ENCODE measurements at places on chromosomes 4 and X.

DNA sequence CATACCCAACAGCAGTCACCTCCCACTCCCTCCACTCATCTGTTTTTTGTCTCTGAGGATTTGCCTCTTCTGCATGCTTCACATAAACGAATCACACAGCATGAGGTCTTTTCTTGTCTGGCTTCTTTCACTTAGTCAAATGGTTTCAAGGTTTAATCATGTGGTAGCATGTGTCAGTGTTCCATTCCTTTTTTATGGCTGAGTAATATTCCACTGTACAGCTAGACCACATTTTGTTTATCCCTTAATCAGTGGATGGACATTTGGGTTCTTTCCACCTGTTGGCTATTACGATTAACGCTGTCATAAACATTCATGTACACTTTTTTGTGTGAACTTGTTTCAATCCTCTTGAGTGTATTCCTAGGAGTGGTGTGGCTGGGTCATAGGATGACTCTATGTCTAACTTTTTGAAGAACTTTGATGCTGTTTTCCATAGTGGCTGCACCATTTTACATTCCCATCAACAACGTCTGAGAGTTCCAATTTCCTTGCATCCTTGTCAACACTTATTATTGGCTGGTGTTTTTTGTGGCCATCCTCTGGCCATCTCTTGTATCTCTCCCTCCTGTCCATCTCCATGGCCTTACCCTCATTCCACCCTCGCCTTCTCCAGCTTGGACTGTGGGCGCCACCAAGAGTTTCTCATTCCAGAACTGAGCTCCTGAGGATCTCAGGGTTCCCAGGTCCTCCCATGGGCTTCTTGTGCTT lies 12.4 kb upstream of the NSG1 start:
- DNase-seq: no peak

DNA sequence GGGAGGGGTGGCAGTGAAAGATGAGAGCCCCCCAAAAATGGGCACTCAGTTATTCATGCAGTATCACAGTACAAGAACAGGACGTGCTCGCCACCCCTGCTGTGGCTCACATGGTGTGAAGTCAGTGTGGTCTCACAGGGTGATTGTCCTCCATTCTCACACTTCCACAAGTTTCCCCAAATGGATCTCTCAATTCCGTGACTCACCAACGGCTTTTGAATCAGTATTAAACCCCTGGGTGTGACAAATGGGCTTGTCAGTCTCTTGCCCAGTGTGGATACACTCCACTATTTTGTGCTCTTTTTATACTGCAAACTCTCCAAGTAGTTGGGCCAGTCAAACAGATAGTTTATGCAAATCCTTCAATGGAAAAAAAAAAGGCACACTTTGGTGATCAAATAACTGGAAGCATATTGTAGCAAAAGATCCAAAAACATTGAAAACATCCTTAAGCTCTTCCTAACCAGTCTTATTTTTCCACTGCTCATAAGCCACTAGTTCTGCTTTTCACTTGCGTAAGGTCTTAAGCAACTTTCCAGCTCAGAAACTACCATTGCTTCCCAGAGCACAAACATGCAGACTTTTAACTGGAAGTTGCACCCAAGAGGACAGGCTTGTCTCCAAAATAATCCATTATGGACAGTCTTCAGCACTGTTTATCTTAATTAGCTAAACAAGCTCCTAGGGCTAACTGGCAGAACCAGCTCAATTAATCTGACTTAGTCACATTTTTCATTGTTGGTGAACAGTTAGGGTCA lies 365.7 kb downstream of the PPP3CA start:
- DNase-seq: no peak

DNA sequence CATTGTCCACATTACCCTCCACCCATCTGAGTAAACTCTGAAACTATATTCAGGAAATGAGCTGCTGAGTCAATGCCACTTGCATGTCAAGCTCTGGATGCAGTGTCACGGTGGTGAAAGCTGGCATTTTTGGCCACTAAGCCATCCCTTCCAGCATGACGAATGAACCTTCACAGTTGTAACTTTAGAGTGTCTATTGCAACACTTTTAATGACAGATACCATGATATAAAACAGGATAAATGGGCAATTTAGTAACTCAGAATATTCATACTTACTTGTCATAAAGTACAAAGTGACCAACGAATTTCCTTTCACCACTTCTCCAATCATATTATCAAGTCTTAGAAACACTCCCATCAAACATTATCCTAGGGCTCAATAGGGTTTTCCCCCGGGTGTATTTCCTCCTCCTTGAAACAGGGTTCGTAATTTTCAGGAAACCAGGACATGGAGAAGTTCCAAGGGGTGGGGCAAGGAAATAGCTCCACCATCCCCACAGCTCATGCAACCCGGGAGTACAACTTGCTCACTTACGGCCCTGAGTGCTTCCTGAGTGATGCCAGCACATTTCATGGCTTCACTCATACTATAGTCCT lies 73.1 kb downstream of the MTHFD2L start:
- peak; percentile 87 for DNase-seq

- no peak for DNase-seq
These were observed 28.9 kb upstream of the NDUFC1 start for GRCh38 chr4:139331185-139331584.

DNA sequence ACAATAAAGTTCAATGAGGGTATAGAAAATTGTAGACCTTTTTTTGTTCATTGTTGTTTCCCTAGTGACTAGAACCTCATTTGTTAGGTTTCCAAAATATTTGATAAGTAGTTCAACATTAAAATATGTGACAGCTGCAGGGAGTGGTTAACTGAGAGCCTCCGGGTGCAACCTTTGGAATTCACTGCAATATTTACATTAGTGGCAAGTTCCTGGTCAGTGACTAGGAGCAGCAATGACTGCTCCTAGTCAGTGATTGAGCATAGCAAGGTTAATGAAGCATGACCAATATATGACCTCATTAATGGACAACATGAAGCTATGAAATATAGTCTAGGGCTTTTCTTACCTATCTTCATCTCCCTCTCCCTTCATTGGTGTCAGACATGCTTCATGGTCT lies 65.8 kb upstream of the FAM47A start:
- DNase-seq: no peak

GRCh38 chr4:30600246-30601017 lies 119.7 kb upstream of the PCDH7 start:
- no peak for DNase-seq

- DNase-seq: no peak
These were observed 243.1 kb upstream of the TENM3 start for GRCh38 chr4:182000077-182000476.

GRCh38 chr4:11635342-11635741 lies 206.6 kb upstream of the HS3ST1 start:
- DNase-seq: peak; percentile 19

DNA sequence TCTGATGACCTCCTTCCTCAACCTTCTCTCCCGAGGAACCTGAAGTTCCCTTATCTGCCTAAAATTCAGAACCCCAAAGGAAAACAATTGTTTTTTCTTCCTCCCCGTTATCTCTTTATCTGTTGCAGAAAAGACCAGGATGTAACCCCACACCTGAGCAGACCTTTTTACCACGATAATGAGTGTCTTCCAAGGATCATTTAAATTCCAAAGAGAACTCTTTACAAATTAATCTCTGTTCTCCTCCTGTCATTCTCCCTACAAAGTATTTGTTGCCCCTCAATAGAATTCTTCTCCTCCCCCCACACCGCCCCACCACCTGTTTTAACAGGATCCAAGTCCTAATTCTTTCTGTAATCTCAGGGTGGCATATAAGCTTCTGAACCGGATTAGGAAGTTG lies 78.5 kb upstream of the NLGN4X start:
- DNase-seq: no peak

- no peak for DNase-seq
These were observed 216.8 kb downstream of the IL15 start for GRCh38 chr4:141853091-141853764.

- peak; percentile 57 for DNase-seq
These were observed 70.5 kb downstream of the SLC9A6 start for GRCh38 chrX:136055651-136056221.

- no peak for DNase-seq
These were observed 26.2 kb downstream of the RP2 start for GRCh38 chrX:46863072-46863471.

DNA sequence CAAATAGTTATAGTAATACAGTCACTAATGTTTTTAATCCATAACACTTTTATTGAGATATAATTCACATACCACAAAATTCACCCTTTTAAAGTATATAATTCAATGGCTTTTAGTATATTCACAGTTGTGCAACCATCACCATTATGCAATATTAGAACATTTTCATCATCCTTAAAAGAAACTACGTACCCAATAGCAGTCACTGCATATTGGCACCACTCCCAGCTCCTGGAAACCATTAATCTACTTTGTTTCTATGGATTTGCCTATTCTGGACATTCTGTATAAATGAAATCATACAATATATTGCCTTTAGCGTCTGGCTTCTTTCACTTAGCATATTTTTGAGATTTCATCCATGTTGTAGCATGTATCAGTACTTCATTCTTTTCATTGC lies 99.3 kb downstream of the AMMECR1 start:
- DNase-seq: no peak

- no peak for DNase-seq
These were observed 878.3 kb downstream of the FSTL5 start for GRCh38 chr4:161285461-161285860.

GRCh38 chr4:65656008-65656407 lies 14.3 kb downstream of the EPHA5 start:
- no peak for DNase-seq

- DNase-seq: no peak
These were observed 224.9 kb downstream of the KIT start for GRCh38 chr4:54882616-54883015.

DNA sequence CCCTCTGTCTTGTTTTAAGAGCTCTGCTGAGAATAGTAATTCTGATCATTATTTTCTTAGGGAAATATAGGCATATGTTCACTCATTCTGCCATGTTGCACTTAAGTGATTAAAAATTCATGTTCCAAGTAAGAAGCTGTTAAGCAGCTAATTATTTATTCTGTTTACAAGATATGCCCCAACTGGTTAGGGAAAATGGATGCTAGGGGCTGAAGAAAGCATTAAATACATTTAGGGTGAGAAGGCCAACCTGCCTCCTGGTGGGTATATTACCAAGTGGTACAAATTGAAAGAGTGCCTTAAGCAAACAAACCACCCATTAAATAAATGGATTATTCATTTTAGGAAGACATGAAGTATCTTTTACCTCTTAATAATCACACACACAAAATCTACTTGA lies 392.6 kb upstream of the EPHA5 start:
- no peak for DNase-seq

DNA sequence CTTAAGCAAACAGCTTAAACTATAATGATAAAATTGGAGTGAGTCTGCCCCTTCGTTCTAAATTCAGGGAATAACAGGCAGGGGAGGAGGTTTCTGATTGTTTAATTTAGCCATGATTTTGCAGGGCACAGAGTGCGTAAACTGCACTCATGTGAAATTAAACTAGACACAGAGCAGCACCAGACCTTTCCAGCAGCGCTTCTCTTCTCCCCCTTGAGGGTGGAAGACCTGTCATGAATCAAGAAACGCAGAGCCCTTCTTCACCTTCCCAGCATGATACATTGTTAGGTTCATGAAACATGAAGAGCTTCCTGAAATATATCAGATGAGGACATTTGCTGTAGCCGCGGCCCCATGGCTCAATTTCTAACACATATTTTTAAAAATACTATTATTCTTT lies 63.1 kb downstream of the FAM114A1 start:
- no peak for DNase-seq

DNA sequence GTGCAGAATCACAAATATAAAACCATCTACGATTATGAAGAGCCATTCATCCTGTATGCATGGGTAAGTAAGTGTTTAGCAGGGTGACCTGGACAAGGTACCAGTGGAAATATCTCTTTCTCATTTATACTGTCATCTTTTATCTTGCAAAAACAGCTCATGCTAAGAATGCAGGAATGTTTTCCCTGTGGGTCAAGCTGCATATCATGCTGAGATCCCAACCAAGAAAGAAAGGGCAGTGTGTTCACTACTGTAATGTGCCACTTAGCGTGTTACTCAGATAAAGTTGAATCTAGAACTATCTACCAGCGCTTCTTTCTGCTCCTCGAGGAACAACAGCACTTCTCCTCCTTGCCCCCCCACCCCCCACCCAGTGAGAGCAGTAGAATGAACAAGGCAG lies 212.7 kb upstream of the TBL1X start:
- DNase-seq: no peak

DNA sequence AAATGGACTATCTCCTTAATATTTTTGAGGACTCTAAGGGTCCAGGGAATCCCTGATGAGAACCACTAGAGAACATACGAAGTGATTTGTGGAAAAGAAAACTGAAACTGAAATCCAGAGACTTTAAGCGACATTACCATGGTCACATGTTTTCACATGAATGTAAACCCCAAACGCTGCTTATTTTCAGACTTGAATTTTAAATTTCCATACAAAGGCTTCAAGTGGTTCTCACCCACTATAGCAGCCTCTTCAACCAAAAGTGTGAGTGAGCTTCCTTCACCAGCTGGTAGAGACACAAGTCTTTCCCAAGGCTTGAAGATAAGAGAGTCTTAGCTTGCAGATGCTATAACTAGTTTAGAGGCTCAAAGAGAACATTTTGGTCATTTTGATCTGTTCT lies 232.7 kb downstream of the MGST2 start:
- DNase-seq: no peak

DNA sequence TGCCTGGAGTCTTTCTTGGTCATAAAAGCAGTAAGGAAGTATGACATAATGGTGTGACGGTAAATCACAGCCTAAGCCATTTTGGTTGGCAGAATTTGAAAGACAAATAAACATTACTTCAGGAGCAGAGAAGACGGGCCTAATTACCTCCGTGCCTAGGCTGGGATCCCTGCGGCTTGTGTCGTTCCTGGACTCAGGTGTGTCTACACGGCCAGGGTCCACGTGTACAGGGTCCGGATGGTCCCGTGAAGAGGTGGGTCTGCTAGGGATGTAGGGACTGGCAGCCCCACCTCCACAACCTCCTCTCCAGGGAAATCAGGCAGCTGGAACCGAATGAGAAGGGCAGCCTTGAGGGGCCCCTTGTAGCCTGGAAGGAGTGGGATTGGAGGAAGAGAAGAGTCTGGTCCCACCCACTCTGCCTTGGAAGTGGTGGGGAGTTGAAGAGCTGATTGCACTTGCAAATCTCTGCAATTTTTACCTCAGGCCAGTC lies 55.4 kb upstream of the PLAC1 start:
- DNase-seq: no peak

GRCh38 chrX:9532349-9532748 lies 67.5 kb downstream of the TBL1X start:
- DNase-seq: no peak

DNA sequence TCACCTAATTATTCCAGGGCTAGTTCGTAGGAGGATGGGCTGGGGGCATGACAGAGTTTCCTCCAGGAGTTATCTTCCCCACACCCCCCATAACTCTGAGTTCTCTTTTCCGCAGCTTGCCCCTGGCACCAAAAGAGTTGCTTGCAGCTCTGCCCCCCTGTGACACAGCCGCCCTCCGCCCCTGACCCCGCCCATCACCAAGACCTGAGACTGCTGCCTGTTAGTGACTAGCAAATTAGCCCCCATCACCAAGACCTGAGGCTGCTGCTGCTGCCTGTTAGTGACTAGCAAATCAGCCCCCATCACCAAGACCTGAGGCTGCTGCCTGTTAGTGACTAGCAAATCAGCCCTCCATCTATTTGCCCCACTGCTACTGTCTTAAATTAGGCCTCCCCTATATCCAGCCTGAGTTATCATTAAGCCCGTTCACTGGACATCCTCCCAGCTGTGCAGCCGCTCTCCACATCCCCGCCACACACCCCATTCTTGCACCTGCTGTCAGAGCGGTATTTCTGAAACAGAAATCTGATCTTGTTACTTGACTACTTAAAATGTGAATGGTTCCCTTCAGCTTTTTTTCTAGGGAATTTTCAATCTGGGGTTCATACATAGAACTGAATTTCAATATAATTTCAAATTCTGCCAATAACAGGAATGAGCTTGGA lies 1.5 kb upstream of the PAPSS1 start:
- DNase-seq: no peak

- no peak for DNase-seq
These were observed 96.2 kb upstream of the ANK2 start for GRCh38 chr4:112953262-112953661.

Measured in dermis microvascular lymphatic vessel endothelial cell (primary cell).